ENCODE measurements at places on chromosomes 1 and 21.
A peak's percentile ranks its signal among the peaks of the same experiment; 100 is the strongest.

DNA sequence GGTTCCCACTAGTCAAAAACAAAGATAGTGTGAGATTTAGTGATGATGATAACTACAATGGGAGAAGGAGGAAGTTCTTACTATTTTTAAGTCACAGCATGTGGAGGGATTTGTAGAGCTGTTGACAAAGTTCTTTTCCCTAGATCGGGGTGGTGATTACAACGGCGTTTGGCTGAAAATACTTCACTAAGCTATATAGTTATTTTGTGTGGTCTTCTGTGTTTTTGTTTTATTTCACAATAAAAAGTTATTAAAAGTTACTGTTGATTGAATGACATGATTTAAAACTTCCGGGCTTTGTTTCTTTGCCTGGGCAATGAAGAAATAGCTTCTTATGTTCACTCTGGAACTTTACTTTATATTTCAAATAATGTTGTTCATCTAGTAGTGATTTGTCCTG is 47.3 kb upstream of the SSX2IP start:
- DNase-seq = no peak

DNA sequence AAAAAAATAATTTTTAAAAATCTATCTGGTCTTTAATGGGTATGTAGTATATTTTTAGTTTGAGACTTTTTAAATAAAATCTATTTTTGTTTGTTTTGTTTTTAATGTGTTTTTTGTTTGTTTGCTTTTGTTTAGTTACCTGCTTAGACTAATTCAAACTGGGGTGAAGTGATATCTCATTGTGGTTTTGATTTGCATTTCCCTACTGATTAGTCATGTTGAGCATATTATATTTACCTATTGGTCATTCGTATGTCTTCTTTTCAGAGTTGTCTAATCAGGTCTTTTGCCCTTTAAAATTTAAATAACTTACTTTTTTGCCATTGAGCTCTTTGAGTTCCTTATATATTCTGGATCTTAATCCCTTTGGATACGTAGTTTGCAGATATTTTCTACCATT is 20.3 kb downstream of the CD1B start:
- DNase-seq = no peak

- DNase-seq = no peak
These were observed 159.2 kb downstream of the DYRK1A start for GRCh38 chr21:37525810-37526209.

DNA sequence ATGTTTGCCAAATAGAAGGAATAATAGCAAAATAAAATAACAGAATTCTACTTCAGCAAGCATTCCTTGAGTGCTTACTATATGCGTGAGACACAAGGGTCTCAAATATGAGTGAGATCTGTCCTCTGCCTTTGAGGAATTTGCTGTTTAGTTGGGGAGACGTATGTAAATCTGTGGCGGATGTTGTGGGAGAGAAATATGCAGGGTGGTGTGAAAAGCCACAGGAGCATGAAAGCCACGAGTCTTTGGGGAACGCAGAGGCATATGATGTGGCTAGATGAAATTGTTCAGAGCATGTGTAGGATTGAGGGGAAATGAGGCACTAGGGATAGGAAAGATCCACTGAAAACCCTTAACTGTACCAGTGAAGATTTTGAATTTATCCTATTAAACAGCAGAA is 244.4 kb downstream of the PBX1 start:
- DNase-seq = no peak

DNA sequence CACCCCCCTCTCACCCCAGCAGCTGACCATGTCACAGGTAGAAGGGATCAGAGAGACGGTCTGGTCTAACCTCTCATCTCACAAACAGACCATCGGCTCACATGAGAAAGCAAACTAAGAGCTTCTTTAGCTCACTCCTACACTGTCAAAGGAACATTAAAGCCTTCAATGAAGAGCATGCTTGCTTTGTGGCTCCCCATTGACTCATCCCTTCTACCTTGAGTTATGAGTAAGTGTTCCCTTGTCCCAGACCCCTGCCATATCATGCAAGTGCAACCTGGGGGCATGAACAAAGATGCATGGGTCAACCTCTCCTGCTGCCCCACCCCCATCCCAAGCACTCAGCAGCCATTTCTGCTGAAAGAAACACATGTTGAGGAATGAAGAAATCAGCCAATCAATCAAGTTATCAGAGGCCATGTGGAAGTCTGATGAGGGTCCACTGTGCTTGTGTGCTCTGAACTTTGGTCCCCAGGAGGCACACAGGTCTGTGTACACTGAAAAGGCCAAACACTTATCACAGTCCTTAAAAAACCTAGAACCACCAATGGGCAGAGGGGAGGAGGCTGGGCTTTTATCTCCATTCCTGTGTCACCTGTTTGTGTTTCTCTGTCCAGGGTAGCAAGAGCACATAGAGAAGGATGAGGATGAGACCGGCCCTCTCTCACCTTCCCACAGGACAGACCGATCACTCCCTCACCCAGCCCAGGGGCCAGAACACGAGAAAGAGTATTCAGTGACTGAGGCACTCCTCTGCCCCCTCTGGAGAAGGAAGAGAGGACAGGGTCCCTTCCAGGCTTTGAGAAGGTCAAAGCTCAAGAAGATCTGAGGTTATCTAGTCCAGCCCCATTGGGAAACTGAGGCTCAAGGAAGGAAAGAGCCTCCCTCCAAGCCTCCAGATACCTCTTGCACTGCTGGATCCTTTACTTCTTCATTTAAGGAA is 9.5 kb downstream of the ETNK2 start:
- DNase-seq = no peak

- DNase-seq = no peak
These were observed 129.6 kb upstream of the COA6 start for GRCh38 chr1:234243521-234244260.

DNA sequence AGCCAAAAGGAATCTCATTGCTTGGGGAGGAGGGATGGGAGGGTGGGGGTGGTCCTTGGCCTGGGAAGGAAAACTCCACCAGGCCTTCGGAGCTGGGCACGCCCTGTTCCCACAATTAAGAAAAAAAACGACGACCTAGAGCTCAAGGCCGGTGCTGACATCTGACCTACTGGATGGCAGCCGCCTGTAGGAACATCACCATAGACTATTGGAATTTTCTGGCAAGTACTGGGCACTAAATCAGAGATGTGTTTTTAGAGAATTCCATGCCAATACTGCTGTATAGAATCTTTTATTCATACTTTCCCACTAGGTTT is 729 bp downstream of the NADK start:
- DNase-seq = no peak

GRCh38 chr1:201639826-201640225 is 100.9 kb downstream of the NAV1 start:
- DNase-seq = no peak

GRCh38 chr1:27327964-27328363 is 6.0 kb downstream of the TMEM222 start:
- DNase-seq = no peak

DNA sequence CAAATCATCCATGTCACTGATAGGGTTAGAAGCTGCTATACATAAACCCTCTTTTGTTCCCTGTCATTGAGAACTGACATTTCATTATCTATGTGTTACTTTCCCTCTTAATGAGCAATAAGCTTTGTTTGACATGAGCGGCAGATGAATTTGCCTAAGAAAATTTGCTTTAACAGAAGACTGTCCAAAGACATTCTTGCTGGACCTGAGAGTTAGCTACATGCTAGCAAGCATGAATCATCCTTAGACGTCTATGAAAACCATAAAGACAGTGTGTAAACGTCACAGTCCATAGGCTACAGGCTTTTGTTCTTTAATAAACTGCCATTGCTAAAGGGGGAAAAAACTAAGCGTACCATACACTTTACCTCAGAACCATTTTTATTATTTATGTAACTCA is 73.1 kb downstream of the TNFSF4 start:
- no peak for DNase-seq

- no peak for DNase-seq
These were observed 494.2 kb downstream of the KIF26B start for GRCh38 chr1:245648749-245649522.

DNA sequence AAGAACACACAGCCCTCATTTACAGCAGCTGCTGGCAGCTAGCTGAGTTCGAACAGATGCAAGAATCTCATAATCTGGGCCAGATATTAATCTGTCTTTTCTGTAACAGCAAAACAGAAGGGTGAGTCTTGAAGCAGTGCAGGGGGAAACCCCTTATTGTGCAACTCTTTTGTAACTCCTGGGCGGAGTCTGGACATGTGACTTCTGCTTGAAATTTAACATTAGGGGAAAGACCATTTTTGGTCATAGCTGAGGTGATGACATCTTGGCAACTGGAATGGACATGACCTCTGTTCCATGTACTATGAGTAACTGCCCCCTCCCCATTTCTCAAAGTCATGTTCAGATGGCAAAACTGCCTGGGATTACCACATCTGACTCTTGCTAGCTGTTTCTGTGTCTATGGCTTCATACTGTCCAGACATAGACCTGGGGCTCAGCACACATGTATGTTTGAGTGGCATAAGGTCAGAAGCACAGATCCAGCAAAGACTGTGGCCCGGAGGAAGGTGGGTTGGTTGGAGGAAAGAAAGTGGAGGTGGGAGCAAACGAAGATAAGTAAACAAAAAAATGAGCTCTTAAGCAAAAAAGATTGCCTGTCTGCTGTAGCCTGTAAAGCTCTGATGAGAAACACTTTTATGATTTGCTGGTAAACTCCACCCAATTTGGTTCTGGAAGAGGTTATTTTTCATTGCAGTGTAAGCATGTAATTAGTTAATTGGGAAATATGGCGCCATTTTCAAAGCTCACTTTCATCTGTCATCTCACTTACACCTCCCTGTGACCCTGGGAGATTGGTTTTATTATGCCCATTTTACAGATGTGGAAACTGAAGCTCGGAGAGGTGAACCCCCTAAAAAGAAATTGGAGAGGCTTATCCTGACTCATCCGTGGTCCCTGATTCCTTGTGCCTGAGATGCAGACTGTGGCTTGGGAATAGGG is 26.1 kb downstream of the ETS2 start:
- peak; percentile 88 for DNase-seq

- no peak for DNase-seq
These were observed 75.0 kb upstream of the MRPS6 start for GRCh38 chr21:33998402-33998801.

DNA sequence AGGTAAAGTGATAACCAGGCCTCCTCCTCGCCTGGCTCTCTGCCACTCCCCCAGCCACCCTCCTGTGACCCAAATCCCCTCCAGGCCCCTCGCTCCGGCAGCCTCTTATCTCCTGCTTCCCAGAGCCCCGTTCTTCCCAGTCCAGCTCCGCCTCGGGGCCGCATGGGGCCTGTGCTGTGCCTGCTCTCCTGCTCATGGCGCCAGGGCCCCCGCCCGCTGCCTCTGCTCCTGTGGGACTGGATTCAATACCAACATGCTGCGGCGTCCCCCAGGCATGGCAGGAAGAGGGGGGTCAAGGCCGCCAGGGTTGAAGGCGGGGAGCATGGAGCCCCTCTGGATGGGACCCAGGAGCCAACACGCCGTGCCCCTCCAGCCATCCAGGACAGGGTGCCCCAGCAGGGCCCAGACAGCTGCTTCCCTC is 213.0 kb upstream of the VAMP3 start:
- DNase-seq = no peak

DNA sequence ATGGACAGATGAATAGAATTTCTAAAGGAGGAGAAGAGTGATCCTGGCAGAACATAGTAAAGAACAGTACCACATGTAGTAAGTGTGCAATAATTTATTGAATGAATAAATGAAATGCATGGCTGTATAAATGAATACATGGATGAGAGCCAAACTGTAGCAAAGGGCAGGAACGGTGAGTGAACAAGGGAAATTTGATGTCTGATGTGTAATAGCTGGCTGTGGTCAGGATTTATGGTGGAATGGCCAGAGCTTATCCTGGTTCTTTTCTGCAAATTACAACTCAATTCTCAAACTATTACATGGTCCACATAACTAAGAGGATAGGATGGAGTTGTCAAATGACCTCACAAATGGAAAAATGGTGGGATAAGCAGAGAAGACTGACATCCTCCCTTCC is 43.2 kb upstream of the ARHGAP29 start:
- DNase-seq = no peak

DNA sequence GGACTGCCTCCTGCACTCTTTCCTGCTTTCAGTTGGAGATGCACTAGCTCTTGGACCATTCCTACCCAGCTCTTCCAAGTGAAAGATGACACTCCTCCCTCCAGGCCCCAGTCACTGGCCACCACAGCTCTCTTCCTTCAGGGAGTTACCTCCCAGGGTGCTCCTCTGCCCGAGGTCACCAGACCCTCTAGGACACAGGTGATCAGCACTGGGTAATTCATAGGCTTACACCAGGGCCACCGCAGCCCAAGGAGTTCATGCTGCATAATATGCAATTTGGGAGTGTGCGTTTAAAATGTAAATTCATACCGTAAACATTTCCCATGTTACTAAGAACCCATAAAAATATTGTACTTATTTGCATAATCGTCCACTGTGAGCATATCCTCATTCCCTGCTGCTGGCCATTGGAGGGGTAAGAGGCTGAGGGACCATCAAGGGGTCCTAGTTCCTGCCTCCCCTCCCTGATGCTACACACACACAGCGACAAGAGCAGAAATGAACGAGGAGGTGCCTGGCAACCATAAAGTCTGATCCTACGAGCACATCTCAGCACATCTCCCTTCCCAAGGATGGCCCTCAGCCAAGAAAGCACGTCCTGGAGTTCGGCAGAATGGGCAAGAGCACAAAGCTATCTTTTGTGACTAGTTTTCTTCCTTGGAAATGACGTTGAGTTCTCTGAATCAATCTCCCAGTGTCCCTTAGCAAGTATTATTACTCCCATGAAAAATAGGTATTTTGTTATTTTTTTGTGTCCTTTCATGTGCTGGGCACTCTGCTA is 222.9 kb upstream of the RAB4A start:
- no peak for DNase-seq

DNA sequence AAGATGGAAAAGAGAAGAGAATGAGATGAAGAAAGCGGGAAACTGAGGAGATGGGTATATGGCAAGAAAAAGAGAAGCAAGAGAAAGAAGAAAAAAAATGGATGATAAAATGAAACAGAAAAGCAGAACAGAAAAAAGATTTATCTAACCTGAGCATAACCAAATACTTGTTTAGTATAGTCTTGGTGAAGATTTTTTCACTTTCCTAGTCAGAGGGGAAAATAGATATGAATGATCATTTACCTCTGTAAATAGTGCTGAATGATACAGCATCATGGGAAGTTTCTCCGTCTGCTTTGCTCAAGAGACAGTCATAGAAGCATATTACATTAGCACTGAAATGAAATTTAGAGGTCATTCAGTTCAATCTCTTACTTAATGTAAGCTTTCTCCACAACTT is 36.1 kb upstream of the PLPPR4 start:
- no peak for DNase-seq

GRCh38 chr1:157785248-157785647 is 8.3 kb upstream of the FCRL2 start:
- no peak for DNase-seq

- DNase-seq = peak; percentile 52
These were observed 9.7 kb downstream of the SMYD3 start for GRCh38 chr1:246497331-246497915.

GRCh38 chr1:17869815-17870214 is 114.7 kb downstream of the ACTL8 start:
- no peak for DNase-seq

- DNase-seq = no peak
These were observed 18.4 kb upstream of the DESI2 start for GRCh38 chr1:244634546-244634945.

GRCh38 chr1:22805672-22806038 is 95.0 kb downstream of the EPHB2 start:
- no peak for DNase-seq

GRCh38 chr1:4079815-4080214 is 179.7 kb upstream of the C1orf174 start:
- no peak for DNase-seq
